ENCODE measurements at places on chromosomes 4 and X.

DNA sequence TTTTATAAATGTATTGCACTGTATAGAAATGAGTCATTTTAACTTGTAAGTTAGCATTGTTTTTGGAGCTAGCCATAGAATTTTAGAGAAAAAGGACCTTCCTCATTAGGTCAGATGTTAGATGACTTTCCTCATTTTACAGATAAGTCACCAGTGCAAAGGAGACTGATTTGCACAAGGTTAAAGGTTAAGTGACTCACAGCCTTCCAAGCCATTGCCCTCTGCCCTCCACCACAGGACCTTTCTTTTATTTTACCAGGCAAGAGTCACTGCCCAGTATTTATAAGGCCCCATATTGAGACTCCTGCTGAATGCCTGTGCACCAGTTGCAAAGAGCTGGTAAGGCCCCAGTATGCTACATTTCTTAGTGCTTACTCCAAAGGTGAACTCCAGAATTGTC, 4.2 kb upstream of the ABCG2 start:
- no peak for DNase-seq

- DNase-seq, result peak; percentile 49
These were observed 93.6 kb upstream of the MYOZ2 start for GRCh38 chr4:119041951-119042560.

DNA sequence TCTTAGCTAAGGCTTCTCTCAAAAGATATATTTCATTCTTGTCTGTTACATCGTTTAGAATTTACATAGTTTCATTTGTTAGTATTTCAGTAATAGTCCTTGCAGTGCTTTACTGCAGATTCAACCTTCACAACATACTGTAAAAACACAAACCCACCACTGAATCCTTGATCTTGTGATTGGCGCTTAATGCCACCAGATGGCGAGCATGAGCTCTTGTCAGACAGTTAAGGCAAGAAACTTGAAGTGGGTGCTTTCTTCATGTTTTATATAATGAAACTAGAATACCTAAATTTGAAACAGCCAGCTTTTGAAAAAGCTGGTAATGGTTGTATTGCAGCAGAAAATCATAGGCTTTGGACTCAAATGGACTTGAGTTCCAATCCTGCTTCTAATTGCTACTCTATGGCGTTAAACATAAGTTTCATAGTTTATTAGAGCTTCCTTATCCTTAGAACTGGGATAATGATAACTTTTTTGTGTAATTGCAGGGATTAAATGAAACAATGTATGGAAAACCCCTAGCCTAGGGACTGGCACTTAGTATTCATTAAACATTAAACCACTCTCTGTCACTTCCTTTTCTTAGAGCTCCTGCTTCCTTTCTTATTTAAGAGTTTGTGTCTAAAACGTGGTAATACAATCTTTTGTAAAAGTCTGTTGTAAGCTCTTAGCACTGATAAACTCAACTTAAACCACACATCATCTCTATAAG, 95.1 kb downstream of the USP9X start:
- DNase-seq, result peak; percentile 42

GRCh38 chr4:152015597-152016302, 254.9 kb upstream of the GATB start:
- DNase-seq, result no peak

GRCh38 chrX:13341491-13342101, 21.7 kb upstream of the ATXN3L start:
- peak; percentile 48 for DNase-seq

GRCh38 chrX:30992381-30992904, 79.4 kb downstream of the FTHL17 start:
- peak; percentile 10 for DNase-seq

DNA sequence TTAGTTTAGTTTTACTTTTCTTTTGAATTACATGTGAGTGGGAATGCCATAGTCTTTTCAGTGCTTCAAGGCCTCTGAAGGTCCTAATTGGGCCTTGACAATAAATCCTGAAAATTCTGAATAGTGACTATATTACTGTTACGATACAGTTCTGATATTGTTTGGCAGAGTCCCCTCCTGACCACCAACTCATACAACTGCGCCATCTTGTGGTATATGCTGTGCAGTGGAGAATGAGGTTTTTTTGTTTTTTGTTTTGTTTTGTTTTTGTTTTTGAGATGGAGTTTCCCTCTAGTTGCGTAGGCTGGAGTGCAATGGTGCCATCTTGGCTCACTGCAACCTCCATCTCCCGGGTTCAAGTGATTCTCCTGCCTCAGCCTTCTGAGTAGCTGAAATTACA, 56.6 kb upstream of the CHRDL1 start:
- DNase-seq, result no peak

DNA sequence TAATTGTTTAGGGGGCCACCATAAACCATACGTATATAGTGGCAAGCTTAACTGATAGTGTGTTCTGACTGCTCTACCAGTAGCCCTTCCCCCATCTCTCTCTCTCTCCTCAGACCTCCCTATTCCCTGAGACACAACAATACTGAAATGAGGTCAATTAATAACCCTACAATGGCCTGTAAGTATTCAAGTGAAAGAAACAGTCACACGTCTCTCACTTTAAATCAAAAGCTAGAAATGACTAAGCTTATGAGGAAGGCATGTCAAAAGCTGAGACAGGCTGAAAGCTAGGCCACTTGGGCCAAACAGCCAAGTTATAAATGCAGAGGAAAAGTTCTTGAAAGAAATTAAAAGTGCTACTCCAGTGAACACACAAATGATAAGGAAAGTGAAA, 78.0 kb downstream of the PRDM5 start:
- peak; percentile 13 for DNase-seq

DNA sequence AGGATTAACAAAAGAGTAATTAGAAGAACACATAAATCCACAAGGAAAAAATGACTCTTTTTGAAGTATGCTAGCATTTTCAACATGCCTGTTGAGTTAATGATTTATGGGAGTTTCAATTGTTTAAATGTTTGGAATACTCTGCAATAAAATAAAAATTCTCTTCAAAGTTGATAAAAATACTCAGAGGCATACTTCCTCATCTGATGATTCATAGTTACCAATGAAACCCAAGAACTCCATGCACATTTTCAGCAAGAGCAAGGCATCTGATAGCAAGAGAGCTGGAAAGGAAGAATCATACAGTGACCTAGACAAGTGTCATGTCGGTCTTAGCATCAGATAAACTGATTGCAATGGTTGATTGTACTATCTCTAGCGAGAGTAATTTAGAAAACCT, 443.7 kb upstream of the ATOH1 start:
- peak; percentile 44 for DNase-seq

GRCh38 chrX:829145-829544, 198.6 kb downstream of the SHOX start:
- no peak for DNase-seq

- peak; percentile 34 for DNase-seq
These were observed 13.7 kb downstream of the BCORL1 start for GRCh38 chrX:129996120-129996519.

DNA sequence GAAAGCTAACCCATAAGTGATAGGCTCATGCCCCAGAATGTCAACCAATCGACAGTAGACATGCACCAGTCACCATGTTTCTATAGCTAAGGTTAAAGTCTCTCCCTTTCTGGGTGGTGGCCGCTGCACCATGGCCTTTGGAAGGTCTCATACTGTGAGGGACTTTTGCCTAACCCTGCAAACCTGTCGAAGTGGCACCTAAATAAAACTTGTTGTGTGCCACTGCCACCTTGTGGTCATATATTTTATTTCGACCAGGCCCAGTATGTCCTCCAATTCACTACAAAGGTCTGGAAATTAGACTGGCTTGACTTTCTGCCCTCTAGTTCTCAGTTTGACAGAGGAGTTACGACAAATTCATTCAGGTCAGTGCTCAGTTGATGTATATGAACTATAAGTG, 163.1 kb downstream of the SMARCA1 start:
- peak; percentile 12 for DNase-seq

GRCh38 chr4:109648266-109648996, 54.8 kb downstream of the CASP6 start:
- no peak for DNase-seq

DNA sequence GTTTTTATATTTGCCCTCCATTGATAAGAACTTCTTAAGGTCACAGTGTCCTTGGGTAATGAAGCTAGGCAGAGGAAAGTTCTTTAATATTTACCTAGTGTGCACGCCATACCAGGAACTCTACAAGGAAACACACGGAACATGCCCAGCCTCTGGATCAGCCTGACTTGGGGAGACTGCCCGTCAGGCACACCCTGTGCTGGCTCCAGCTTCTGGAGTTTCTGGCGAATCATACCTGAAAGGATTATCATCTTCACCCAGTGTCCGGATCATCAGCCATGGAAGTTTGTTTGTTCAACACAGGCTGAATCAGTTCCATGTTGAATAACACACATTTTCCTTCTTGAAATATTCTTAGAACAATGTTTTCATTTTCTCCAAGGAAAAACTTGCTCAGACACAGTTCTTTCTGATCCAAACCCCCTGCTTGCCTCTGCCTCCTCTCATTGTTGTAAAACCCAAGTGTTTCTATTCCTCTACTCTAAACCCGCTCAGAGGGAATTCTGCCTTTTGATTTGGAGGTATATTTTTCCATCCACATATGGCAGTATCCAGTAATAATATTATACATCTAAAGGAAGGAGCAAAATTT, 176.7 kb downstream of the SHROOM3 start:
- peak; percentile 53 for DNase-seq

DNA sequence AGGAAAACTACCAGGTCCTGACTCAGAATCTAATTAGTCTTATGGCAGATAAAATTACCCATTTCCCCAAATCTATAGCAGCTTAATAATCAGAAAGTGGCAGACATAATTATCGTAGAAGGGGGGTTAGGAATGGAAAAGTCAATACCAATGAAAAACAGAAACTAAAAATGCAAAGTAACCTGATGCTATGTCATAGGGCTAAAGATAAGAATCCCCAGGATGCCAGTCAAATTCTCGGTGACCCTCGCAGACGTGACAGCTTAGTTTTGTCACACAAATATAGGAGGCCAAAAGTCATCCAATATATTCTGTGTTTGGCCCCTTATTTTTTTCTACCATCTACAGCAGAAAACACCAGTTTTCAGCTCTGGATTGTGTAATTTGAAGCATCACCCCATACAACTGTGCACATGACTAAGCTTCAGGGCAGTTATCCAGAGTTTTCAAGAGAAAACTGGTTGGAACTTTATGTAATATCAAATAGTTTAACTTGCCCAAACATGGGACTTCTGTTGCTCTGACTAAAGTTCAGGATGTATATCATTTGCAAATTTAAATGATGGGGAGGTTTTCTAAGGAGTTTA, 30.9 kb downstream of the RASSF6 start:
- peak; percentile 66 for DNase-seq

GRCh38 chr4:14143892-14144291, 516.4 kb upstream of the BOD1L1 start:
- no peak for DNase-seq

DNA sequence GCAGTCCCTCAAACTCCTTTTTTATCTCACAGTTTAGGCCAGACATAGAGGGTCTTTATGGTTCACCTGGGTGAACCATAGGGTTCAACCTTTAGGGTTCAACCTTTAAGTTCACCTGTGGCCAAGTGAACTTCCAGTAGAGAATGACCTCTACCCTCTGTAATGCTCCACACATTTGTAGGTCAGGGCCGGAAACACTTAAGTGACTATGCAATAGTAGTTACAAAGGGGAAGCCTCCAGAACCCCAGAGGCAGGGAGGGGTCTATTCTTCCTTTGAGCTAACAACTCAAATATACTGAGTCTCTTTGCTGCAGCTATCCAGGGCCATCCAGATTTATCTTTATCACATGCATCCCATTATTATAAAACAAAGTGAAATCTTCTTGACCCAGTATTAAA, 100.0 kb downstream of the LARP1B start:
- DNase-seq, result no peak

GRCh38 chr4:13605330-13605729, 22.2 kb downstream of the BOD1L1 start:
- no peak for DNase-seq

DNA sequence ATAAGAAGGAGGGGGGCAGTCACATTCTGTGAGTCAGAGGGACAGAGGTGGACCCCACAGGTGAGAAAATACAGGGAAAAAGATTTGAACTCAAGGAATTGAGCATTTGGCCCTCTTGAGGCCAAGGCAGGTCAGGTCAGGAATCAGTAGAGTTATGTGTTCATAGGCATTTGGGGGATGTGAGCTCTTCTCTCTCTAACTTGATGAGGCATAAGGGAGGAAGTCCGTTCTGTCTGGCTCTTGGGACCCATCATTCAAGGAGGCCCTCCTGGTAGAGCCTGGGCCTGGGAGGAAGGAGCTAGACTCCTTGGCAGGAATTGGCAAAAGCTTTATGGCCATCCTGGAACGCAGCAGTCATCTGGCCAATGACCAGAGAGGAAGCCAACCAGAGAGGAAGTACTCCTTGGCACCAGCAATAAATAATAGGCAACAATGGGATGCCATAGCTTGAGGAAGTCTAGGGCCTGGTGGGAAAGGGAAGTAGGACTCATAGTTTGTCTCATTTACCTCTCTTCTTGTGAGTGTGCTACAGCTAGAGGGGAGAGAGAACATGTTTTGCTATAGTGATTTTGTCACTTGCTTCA, 53.0 kb downstream of the MSN start:
- DNase-seq, result no peak

DNA sequence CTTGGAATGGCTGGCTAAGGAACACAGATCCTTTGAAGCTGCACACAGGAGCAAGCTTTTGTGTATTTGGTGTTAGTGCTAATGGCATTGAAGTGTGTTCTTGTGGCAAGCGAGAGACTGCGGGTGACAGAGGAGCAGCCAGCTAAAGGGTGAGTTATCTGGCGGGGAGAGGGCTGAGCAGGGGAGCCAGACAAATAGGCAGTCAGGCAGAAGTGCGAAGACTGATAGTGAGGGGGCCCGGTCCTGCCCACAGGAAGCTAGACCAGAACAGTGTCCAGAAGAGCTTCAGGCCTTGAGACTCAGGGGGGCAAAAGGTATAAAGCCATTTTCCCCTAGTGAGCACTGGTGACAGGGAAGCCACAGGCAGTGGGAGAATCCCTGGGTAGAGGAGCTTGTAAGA, 49.6 kb upstream of the MAMLD1 start:
- DNase-seq, result no peak

DNA sequence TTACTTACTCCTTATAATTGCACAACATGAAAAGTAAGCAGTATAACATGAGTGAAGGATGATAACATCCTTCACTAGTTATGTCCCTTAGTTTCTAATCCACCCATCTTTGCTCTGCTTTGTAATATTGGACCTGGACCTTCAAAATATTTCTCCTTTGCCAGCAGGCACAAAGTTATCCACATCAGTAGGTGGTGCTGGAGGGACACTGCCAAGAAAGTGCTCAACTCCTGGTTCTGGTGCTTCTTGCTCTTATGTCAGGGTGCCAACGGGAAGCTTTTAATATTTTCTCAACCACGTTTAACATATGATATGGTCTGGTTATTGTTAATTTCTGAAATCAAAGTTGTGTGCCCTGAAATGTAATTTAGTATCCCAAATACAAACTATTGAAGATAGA, 49.1 kb downstream of the TMEM165 start:
- DNase-seq, result peak; percentile 36

DNA sequence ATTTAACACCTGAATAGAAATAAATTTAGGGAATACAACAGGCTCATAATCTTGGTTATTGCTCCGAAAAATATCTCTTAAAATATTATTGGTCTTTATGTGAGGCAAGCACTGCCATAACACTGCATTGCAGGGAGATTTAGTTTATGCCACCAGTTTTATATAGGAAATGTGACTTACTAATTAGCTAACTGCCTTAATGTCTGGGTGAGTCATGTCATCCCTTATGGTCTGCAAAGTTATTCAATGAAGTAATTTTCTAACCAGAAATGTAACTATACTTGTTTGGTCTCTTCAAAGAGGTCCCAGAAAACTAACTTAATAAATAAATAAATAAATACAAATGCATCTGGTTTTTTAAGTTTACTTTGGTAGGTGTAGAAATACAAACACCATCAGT, 597.2 kb downstream of the GALNTL6 start:
- no peak for DNase-seq

Measured in astrocyte (in vitro differentiated cells and primary cell).